Endothelial cell of umbilical vein (primary cell): ENCODE measurements at places on chromosomes 2 and 18. TPM values are rescaled to one million over a fixed set of nuclear protein-coding genes. Genes with fewer than 3 reads are reported as not detected.

GRCh38 chr2:191500884-191501560 is 176.9 kb upstream of the NABP1 start:
- no peak for DNase-seq

- DNase-seq: no peak
These were observed 520.6 kb upstream of the RAB12 start for GRCh38 chr18:8088626-8089025.

MTLN gene
- 46.0 and 63.2 TPM in 2 replicates for polyA plus RNA-seq

- DNase-seq: peak; percentile 77
These were observed 335.1 kb upstream of the ZNF521 start for GRCh38 chr18:25686960-25687500.

GPR45 gene
- polyA plus RNA-seq: not detected in 2 replicates

DNA sequence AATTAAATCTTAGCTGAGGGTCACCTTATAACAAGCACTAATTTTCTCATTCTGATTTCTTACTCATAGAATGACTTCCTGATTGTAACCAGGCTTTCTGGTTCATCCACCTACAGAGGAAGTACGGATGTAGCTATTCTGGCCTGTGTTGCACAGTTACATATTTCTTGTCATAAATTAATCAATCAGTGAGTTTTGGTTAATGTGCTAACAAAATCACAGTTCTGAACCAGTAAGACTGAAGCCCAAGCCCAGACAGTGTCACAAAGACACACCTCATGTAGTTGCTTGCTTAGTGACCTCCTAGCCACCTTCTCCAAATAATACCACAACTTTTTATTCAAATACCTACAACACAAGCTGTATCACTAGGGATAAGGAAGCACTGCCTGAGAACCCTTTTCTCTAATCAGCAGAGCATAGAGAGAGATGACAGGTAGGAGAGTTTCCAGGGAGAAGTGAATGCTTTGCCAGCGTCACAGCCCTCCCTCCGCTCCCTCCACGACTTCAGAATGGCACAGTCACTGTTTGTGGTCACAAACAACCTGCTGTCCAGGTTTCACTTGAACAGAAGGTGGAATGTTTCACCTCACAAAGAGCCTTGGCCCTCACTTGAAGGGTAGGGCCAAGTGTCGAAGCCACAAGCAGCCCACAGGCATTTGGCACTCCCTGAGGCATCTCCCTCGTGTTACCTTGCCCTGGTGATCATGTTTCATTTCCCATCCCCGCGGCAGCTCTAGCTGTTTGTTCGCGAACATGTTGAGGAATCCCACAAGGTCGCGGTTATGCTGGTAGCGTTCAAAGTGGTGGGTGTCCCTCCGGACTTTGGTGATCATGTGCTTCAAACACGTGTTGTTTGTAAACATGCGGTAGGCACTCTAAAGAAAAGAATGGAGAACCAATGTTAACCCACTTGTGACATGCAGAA is 120.8 kb upstream of the STK17B start:
- DNase-seq: no peak

- no peak for DNase-seq
These were observed 148.7 kb upstream of the DSEL start for GRCh38 chr18:67665266-67665665.

RTP5 gene
- not detected in 2 replicates for polyA plus RNA-seq
